Ovary (tissue), 10 donors: ENCODE measurements at places on chromosomes 12 and 14. TPM values are rescaled to one million over a fixed set of nuclear protein-coding genes. Genes with fewer than 3 reads are reported as not detected.
A peak's percentile ranks its signal among the peaks of the same experiment; 100 is the strongest.

CLEC1B gene
- total RNA-seq, result not detected

FOXN3 gene
- 172 TPM for total RNA-seq

LBHD2 gene
- total RNA-seq, result 0.47 TPM

CHST11 gene
- 20.1 TPM for total RNA-seq

PAX9 gene
- total RNA-seq, result not detected

RERG gene
- total RNA-seq, result 30.5 TPM

USP44 gene
- total RNA-seq, result 4.7 TPM

DNA sequence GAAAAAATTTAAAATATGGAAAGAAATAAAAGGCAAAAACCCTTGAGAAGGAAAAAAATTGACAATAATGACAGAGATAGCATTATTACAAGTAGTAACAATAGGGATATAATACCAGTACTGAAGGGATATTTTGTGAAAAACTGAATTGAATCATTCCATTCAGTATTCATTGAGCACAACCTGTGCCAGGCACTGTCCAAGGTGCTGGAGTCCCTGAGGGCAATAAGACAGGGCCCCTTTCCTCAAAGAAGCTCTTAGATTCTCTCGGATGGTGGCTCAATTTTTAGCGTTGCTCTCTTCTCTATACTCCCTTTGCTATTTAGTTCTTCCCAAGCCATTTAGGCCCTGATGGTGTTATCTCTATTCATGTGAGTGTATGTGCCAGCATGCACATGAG, 34.3 kb upstream of the GAS2L3 start:
- H3K4me3 ChIP-seq, result no peak overlapping the region
- H3K27ac ChIP-seq, result no peak overlapping the region
- H3K27me3 ChIP-seq, result no peaks in the 10 kb centered on the region
- no peak for DNase-seq

- H3K4me3 ChIP-seq, result no peak overlapping the region
- no peaks in the 10 kb centered on the region for H3K4me1 ChIP-seq
- no peaks in the 10 kb centered on the region for H3K36me3 ChIP-seq
- no peak for DNase-seq
- H3K27ac ChIP-seq, result no peak overlapping the region
- no peaks in the 10 kb centered on the region for H3K27me3 ChIP-seq
Measured at GRCh38 chr14:77222546-77223225, 41.1 kb downstream of the TMEM63C start.

DNA sequence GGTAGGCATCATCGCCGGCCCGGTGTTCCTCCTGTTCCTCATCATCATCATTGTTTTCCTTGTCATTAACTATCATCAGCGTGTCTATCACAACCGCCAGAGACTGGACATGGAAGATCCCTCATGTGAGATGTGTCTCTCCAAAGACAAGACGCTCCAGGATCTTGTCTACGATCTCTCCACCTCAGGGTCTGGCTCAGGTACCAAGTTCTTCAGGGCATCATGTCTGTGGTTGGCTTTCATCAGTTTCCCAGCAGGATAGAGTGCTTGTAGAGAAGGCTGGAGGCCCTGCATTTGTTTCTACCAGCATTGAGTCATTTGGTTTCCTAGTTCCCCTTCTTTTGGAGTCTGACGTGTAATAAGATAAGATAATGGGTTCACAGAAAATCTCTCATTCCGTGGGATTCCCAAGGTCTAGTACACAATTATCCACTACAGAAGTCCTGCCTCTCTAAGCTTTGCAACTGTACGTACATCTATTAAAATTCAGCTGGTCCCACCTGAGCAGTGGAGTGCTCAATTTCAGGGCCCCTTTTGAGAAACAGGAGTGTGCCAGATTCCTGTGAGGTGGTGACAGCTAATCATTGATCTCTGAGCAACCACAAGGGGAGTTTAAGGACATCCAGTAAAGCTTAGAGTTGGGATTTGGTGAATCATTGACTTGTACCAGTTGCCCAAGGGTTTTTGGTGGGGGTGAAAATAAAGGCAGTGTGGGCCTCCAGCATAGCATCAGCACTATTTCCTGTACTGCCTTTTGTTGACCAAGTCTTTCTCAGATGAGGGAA, 25.1 kb downstream of the ACVR1B start:
- H3K4me3 ChIP-seq, result no peak overlapping the region
- no peaks in the 10 kb centered on the region for H3K27me3 ChIP-seq
- H3K27ac ChIP-seq, result no peak overlapping the region
- DNase-seq, result no peak

DNA sequence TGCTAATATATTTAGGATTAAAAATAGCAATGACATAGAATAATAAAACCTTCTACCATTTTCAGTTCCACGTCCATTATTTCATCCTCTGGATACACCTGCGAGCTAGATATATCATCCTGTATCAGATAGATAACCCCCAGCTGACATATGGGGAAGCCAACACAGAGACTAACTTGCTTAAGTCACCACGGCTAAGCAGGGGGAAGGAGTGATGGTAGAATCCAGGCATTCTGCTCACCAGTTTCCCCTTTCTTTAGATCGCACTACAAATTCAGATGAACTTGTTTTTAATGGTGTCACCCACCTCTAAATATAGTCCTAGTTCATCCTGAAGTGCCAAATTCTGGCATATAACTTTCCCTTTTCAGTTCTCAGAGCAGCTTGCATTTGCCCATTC, 110.1 kb downstream of the TXNDC16 start:
- no peak overlapping the region for H3K4me3 ChIP-seq
- H3K4me1 ChIP-seq, result no peaks in the 10 kb centered on the region
- no peak overlapping the region for H3K27ac ChIP-seq
- no peaks in the 10 kb centered on the region for H3K36me3 ChIP-seq
- no peaks in the 10 kb centered on the region for H3K27me3 ChIP-seq

- H3K4me3 ChIP-seq, result no peak overlapping the region
- peaks cover 1% of the 10 kb centered on the region for H3K4me1 ChIP-seq
- no peaks in the 10 kb centered on the region for H3K27me3 ChIP-seq
- no peaks in the 10 kb centered on the region for H3K36me3 ChIP-seq
Measured at GRCh38 chr12:94143951-94144350, 4.4 kb upstream of the PLXNC1 start.

DNA sequence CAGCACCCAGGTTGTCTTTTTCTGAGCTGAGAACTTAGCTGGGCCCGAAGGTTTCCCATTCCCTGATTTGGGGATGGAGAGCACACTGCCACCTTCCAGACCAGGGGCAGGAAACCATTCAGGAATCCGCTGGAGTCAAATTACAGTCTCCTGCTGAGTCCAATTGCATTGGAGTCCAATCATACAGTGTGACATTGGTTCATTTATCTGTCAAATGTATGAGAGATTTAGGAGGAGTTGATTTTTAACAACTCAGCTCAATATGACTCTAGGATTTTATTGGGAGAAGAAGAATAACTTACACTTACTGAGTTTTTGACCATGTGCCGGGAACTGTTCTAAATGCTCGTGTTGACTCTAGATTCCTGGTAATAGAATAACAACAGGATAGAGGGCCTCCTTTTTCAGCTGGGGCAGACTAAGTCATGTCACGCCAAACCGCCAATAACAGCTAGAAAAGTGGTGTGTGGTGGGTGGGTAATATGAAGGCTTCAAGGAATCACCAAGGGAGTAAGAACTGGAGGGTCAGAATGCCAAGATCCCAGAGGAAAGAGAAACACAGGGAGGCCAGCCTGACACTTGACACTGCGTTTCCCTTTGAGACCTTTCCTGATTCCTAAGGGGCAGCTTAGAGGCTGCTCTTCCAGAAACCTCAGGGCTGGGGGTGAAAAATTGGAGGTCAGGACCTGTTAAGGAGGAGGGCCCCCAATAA, 11.5 kb downstream of the SYNDIG1L start:
- DNase-seq, result no peak
- no peaks in the 10 kb centered on the region for H3K36me3 ChIP-seq
- H3K27ac ChIP-seq, result no peak overlapping the region
- H3K4me3 ChIP-seq, result no peak overlapping the region

DNA sequence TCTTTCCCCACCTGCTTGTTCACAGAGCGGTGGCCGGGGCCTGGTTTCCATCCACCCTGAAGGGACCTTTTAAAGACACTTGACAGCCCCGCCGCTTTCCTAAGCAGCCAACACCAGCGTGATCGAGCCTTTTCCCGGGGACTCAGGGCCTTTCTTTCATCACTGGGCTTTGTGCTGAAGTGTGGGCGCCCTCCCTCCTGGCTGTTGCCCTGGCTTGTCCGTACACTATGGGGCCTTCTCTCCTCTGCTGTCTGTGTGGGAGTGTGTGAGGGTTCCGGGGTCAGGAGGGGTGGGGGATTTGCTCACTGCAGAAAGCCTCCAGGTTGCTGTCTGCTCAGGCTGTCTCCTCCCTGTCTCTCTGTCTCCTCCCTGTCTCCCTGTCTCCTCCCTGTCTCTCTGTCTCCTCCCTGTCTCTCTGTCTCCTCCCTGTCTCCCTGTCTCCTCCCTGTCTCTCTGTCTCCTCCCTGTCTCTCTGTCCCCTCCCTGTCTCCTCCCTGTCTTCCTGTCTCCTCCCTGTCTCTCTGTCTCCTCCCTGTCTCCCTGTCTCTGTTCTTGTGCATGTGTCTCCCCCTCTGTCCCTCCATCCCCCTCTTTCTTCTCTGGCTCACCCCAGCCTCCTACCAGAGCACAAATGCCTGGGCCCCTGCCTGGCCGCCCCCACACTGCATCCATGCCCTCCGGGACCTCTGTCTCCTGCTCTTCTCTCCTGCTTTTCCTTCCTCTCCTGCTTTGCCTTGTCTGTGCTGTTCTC, 64.7 kb downstream of the CCDC92 start:
- no peaks in the 10 kb centered on the region for H3K36me3 ChIP-seq
- H3K4me1 ChIP-seq, result no peaks in the 10 kb centered on the region
- no peak for DNase-seq
- H3K4me3 ChIP-seq, result no peak overlapping the region
- no peaks in the 10 kb centered on the region for H3K27me3 ChIP-seq

GRCh38 chr14:47490353-47490752, 185.1 kb downstream of the MDGA2 start:
- no peak overlapping the region for H3K4me3 ChIP-seq
- no peaks in the 10 kb centered on the region for H3K36me3 ChIP-seq
- no peak for DNase-seq
- H3K27ac ChIP-seq, result no peak overlapping the region

DNA sequence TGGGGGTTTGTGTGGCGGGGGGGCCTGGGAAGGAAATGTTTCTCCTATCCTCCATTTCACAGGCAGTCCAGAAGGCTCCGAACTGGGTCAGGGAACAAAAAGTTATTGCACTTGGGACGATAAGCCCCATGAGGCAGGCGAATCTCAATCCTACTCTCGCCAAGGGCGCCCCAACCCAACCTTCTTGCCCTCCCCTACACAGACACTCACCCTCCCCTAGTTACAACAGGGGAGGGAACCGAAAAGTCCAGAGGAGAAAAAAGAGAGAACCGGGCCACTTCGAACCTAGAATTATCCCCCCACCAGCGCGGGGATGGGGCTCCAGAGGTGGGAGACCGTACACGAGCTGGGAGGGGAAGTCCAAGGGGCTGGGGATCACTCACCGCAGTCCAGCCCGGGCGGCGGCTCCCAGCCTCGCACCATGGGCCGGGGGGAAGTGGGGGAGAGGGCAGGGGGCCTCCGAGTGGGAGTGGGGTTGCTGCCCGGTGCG, 357 bp downstream of the HOMEZ start:
- no peaks in the 10 kb centered on the region for H3K27me3 ChIP-seq
- no peaks in the 10 kb centered on the region for H3K36me3 ChIP-seq
- H3K4me3 ChIP-seq, result peak overlapping the region; percentile 96

- DNase-seq, result no peak
- no peak overlapping the region for H3K4me3 ChIP-seq
- no peak overlapping the region for H3K27ac ChIP-seq
- no peaks in the 10 kb centered on the region for H3K36me3 ChIP-seq
Measured at GRCh38 chr14:72739446-72740405, 154.2 kb downstream of the DPF3 start.

GRCh38 chr12:40825156-40825555, 132.9 kb downstream of the CNTN1 start:
- H3K36me3 ChIP-seq, result no peaks in the 10 kb centered on the region
- no peak overlapping the region for H3K27ac ChIP-seq
- no peak for DNase-seq
- no peak overlapping the region for H3K4me3 ChIP-seq
- H3K4me1 ChIP-seq, result no peaks in the 10 kb centered on the region
- H3K27me3 ChIP-seq, result no peaks in the 10 kb centered on the region

DNA sequence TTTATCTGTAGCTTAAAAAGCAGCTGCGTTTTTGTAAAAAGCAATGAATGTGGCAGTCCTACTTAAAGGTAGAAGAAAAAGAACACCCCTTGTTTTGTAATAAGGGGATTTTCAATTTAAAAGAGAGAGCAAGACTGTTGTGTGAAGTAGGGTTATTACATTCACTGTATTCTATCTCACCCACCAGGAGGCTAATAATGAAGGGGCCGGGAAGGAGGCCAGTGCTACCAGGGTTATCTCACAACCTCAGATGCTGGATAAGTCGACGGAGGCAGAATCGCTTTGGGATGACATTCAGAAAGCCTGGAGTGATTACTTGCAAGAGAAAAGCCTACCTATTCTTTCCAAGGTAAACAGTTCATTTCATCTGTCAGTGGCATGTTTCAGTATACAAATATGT, 97.7 kb downstream of the RMST start:
- H3K27ac ChIP-seq, result no peak overlapping the region
- H3K36me3 ChIP-seq, result no peaks in the 10 kb centered on the region
- no peaks in the 10 kb centered on the region for H3K27me3 ChIP-seq
- H3K4me3 ChIP-seq, result no peak overlapping the region

DNA sequence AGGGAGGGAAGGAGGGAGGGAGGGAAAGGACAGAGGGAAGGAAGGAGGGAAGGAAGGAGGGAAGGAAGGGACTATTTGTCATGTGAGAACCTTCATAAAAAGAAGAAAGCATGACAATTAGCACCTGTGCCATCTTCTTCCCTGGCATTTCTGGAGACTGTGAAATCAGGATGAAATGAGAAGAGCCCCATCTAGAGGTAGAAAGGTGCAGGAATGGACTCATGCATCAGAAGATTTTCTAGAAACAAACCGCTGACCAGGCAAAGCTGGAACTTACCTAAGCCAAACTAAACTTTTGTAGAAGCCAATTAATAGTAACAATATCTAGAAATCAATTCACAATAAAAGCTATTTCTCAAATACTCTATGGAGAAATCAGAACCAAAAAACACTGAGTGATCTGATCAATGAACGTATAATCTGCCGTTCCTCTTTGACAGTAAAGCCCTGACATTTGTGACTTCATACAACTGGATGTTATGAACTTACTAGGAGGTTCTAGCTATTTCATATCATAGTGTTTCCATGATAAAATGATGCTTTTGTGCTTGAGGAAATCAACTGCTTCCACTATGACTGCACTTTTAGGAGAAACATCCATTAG, 24.4 kb upstream of the CRACR2A start:
- H3K27me3 ChIP-seq, result no peaks in the 10 kb centered on the region
- no peaks in the 10 kb centered on the region for H3K36me3 ChIP-seq
- DNase-seq, result no peak
- H3K27ac ChIP-seq, result no peak overlapping the region
- H3K4me1 ChIP-seq, result no peaks in the 10 kb centered on the region

GRCh38 chr12:23139026-23139425, 514.1 kb downstream of the ETNK1 start:
- H3K36me3 ChIP-seq, result no peaks in the 10 kb centered on the region
- H3K4me1 ChIP-seq, result no peaks in the 10 kb centered on the region
- H3K27ac ChIP-seq, result no peak overlapping the region
- H3K27me3 ChIP-seq, result no peaks in the 10 kb centered on the region
- no peak for DNase-seq

GRCh38 chr12:32444895-32445294, 45.5 kb downstream of the FGD4 start:
- no peak for DNase-seq
- no peak overlapping the region for H3K27ac ChIP-seq
- no peaks in the 10 kb centered on the region for H3K4me1 ChIP-seq
- H3K36me3 ChIP-seq, result no peaks in the 10 kb centered on the region
- no peak overlapping the region for H3K4me3 ChIP-seq
- no peaks in the 10 kb centered on the region for H3K27me3 ChIP-seq
